ENCODE measurements at places on chromosomes 11 and 22. TPM values are rescaled to one million over a fixed set of nuclear protein-coding genes. Genes with fewer than 3 reads are reported as not detected.

The OR5D13 gene
- not detected for total RNA-seq

The CARD18 gene
- not detected for total RNA-seq

The TEAD1 gene
- 0.18 TPM for total RNA-seq

The OR4A5 gene
- total RNA-seq = not detected

The PYGM gene
- total RNA-seq = 4.0 TPM

The CXCR5 gene
- total RNA-seq = 0.30 TPM
